Epithelial cell of proximal tubule (primary cell): ENCODE measurements at places on chromosomes 2 and 18.

GRCh38 chr18:35491700-35492077 lies 6.1 kb downstream of the INO80C start:
- DNase-seq: no peak

- no peak for DNase-seq
Observed at GRCh38 chr2:47946593-47946992, 40.3 kb upstream of the FBXO11 start.

DNA sequence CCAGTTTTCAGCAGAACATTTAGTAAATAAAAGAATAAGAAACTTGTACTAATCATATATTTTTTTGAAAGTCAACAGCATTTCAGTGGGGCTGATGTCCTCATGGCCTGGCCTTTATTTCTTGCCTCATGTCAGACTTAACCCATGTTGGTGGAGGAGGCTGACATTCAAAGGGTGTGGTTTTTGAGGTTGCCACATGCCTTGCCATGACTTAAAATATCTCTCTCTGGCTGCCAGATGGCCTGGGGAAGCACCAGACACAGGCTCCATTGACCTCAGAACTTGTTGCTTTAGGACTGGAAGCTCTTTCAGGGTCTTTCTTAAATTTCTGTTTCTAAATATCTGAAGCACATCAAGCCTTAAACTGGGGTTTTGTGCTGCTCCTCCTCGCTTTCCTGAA lies 32.5 kb upstream of the CD28 start:
- no peak for DNase-seq

DNA sequence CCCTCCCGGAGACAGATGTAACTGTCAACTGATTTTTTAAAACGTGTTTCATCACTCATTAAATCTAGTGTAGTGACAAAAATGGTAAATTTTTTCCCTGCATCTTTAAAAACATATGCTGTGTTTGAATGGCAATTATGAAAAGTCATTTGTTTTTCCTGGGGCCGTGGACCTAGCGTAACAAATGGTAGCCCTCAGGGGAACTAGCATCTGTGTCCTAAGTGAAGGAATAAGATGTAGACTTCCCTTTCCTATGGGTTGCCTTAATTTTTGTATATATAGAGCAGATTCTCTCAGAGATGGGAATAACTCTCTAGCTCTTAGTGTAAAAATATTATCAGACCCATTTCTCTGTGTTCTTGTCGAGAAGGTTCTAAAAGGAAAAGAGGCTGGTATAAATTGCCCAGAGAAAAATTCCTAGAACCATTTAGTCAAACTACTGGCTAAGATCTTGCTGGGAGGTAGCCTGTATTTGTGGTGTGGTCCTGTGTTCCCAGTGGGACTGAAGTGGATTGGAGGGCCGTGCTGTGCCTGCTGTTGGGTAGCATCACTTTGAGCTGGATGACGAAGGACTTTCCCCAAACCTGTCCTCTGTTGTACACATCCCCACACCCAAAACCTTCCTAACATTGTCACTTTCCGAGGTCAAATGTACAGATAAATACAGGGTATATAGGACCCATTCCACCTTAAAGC lies 85.8 kb downstream of the LIMS1 start:
- no peak for DNase-seq

- DNase-seq: no peak
Observed at GRCh38 chr2:95287336-95287735, 9.8 kb upstream of the KCNIP3 start.

DNA sequence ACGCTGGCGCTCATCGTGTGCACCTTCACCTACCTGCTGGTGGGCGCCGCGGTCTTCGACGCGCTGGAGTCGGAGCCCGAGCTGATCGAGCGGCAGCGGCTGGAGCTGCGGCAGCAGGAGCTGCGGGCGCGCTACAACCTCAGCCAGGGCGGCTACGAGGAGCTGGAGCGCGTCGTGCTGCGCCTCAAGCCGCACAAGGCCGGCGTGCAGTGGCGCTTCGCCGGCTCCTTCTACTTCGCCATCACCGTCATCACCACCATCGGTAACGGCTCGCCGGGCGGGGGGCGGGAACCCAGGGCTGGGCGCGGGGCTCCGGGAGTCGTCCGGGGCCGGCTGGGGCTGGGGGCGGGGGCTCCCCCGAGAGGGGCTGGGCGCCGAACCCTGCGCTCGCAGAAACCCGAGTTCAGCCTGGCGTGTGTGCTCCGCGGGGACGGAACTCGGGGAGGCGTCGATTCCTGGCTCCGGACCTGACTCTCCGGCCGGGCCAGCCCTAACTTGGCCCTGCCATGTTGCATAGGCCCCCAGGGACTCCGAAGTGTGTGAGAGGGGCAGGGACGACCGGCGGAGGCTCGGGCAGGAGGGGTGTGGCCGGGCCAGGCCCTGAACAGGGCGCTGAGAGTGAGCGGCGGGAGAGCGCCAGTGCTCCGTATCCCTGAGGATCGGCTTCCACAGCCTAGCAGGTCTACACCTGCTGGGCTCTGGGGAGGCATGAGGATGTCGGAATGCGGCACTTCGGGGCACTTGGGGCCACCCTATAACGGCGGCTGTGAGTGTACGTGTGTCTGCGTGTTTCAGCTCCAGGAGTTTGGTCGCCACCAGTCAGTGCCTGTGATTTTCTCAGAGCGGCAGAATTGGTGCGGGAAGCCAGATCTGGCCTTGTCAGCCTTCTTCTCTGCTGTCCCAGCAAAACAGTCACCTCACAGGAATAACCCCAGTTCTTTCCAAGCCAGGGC lies 651 bp downstream of the KCNK3 start:
- DNase-seq: no peak

DNA sequence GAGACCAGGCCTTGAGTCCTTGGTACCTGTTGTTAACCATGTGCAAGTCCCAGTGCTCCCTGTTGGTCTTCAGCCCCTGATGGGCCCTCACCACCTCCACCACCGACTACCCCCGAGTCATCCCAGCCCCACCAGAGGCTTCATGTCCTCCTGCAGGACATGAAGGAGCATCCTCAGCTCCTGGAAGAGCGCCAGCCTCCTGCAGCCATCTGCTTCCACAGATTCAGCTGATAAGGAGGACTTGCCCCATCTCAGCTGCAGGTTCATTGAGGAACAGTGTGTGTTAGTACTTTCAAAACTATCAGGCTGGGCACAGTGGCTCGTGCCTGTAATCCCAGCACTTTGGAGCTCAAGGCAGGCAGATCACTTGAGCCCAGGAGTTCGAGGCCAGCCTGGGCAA lies 151.9 kb downstream of the ATP9B start:
- no peak for DNase-seq

- no peak for DNase-seq
Observed at GRCh38 chr2:110714452-110715224, 17.7 kb upstream of the ACOXL start.

- no peak for DNase-seq
Observed at GRCh38 chr18:12076424-12077140, 17.1 kb upstream of the ANKRD62 start.

DNA sequence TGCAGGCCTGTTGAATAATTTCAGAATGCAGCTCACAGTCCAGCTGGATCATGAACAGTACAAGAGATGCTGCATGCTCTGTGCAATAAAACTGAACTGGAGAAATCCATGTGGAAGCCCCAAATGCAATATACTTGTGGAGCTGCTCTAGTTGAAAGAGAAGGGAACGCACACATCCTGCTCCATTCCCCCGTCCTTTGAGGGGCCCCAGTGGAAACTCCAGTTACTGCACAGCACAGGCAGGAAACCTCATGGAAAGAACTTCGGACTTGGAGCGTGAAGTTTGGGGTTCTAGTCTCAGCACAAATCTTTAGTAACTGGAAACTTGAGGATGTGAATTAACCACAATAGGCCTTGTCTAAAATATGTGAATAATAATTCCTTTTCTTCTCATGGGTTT lies 73.2 kb downstream of the PLA2R1 start:
- DNase-seq: no peak

GRCh38 chr2:215811003-215811402 lies 202.3 kb downstream of the MREG start:
- no peak for DNase-seq

DNA sequence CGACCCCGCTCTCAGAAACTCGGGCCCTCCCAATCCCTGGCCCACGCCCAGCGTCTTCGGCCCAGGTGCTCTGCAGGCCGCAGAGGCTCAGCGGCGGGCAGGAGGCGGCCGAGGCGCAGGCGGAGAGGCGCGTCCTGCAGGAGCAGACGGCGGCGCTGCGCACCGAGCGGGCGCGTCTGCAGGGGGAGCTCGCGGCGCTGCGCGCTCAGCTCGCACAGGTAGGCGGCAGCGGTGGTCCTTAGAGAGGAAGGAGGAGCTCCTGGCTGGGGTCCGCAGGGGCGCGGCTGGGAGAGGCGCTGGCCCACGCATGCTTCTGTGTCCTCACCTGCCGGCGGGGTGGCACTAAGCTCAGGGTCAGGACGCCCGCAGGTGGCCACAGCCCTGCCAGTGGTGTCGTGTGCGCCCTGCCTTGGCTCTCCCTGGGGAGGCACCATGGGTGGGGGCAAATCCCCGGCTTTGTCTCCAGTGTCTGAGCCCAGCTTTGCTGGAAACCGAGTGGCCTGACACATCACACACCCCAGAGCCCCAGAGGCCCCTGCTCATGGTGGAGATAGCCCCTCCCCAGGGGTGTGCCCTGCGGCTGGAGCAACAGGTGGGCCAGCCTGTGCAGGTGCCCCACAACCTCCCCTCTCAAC lies 14.9 kb upstream of the SNED1 start:
- DNase-seq: no peak

DNA sequence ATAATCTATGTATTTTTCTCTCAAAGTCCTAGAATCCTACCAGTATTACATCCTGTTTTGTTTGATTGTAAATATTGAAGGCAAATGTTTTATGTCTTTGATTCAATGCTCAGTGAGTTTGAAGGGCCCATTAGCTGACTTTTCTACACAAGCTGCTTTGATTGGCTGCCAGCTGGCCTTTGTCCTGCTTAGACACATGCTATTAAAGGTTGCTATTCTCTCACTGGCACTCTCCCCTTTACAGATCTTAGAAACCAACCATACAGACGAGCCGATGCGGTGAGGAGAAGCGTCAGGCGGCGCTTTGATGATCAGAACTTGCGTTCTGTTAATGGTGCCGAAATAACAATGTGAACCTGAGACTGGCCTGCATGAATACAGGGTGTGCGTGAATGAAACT lies 69.7 kb downstream of the PRPF40A start:
- DNase-seq: no peak

DNA sequence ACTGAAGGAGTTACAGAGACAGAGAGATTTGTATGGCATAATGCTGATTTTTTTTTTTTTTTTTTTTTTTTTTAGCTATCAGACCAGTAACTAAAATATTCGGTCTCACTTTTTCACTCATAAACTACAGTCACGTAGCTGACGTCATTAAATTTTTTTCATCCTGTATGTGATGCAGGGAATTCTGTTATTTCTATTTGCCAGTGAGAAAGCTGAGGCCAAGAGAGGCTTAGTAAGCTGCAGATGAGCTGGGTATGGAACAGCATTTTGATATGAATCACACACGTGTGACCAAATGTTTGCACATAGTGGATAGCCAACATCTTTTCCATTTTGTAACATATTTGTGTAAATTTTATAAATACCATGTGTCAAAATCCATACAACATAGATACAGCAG lies 79.1 kb upstream of the EPB41L3 start:
- DNase-seq: no peak

- no peak for DNase-seq
Observed at GRCh38 chr2:178764097-178764496, 43.1 kb downstream of the TTN start.
